Stimulated activated CD4-positive, alpha-beta T cell treated with anti-CD3 and anti-CD28 coated beads, TNF-alpha, amount 100 ng/mL, for 24 hours (primary cell): ENCODE measurements at places on chromosomes 1 and 21.
A peak's percentile ranks its signal among the peaks of the same experiment; 100 is the strongest.

GRCh38 chr1:51924455-51924854 lies 45.9 kb upstream of the NRDC start:
- DNase-seq = peak; percentile 32

GRCh38 chr1:33155877-33156538 lies 25.8 kb downstream of the TRIM62 start:
- no peak for DNase-seq

DNA sequence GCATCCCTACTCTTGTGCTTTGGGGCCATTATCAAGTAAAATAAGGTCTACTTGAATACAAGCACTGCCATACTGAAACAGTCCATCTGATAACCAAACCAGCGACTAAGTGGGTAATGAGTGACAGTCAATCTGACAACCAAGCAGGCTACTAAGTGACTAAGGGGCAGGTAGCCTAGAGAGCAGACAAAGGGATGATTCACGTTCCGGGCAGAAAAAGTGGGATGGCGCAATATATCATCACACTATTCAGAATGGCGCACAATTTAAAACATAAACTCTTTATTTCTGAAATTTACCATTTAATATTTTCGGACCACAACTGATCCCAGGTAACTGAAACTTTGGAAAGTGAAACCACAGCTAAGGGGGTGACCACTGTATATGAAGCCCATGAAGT lies 17.7 kb downstream of the NGF start:
- no peak for DNase-seq

- no peak for DNase-seq
Observed at GRCh38 chr1:61186753-61187152, 104.4 kb downstream of the NFIA start.

DNA sequence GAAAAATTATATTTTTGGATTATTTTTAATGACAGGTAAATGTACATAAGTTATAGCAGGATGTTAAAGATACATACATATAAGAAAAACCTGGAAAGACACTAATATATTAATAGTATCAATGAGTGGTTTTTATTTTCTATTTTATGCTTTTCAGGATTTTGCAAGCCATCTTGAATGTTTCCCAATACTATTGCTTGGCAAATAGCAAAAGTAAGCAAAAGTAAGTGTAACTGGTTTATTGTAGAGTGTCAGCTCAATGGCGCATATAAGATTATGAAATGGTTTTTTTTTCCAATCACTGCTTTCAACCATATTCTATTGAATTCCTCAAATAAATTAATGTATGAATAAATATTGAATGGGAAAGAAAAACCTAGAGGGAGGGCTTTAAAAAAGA lies 36.4 kb downstream of the ZNF684 start:
- DNase-seq = no peak

GRCh38 chr1:151336556-151336955 lies 9.3 kb upstream of the PI4KB start:
- DNase-seq = no peak

DNA sequence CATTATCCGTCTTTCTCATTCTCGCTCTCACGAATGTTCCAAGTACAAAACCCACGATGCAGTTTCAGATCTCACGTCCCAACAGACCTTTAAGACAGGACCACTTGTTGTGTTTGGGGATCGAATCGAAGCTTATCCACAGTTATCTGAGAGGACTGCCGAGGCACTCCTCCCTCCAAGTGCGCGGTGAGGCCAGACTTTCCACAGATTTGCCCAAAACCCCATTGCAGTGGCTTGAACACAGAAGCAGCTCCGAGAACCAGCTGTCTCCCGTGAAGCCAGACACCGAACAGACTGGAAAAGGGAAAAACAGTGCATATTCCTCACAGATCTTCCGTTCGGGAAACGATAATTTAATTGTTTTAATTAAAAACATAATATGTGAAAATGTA lies 46.5 kb upstream of the COL6A2 start:
- no peak for DNase-seq

- DNase-seq = no peak
Observed at GRCh38 chr1:67695963-67696362, 11.0 kb downstream of the GADD45A start.

DNA sequence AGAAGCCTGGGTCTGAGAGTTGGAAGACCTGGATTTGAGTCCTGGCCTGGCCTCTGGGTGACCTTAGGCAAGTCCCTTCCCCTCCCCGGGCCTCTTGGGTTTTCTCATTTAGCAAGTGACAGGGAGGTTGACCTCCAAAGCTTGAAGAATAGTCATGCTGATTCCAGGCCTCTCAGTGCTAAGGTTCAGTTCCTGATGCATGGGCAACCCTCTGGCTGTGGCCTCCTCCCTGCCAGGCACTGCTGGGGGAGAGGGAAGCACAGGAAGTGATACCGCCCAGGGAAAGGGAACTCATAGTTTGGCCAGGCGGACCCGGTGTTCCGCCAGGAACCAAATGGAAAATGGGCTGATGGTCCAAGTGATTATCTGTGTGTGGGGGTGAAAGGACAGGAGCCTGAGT lies 23.6 kb upstream of the WASF2 start:
- no peak for DNase-seq

GRCh38 chr1:26833432-26834405 lies 7.2 kb downstream of the ZDHHC18 start:
- peak; percentile 81 for DNase-seq

- no peak for DNase-seq
Observed at GRCh38 chr1:43034778-43035177, 76.1 kb upstream of the SLC2A1 start.

- DNase-seq = no peak
Observed at GRCh38 chr1:244657421-244657820, 4.5 kb downstream of the DESI2 start.

DNA sequence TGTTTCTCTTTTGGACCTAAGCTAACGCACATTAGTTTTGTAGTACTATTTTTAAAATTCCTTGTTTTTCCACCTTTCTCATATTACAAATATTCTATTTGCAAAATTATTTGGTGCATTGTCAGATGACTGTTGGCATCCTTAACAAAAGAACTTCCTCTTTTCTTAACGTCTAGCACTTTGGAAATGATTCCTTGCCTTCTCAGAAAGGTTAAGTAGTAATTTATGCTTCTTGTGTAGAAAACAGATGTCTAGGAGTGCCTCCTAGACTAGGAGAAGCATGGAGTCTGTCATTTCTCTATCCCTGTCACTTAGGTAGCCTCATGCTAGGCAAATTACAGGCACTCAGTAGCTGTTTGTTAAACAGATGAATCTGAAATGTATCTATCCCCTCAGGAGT lies 64.4 kb downstream of the HSPA13 start:
- no peak for DNase-seq

DNA sequence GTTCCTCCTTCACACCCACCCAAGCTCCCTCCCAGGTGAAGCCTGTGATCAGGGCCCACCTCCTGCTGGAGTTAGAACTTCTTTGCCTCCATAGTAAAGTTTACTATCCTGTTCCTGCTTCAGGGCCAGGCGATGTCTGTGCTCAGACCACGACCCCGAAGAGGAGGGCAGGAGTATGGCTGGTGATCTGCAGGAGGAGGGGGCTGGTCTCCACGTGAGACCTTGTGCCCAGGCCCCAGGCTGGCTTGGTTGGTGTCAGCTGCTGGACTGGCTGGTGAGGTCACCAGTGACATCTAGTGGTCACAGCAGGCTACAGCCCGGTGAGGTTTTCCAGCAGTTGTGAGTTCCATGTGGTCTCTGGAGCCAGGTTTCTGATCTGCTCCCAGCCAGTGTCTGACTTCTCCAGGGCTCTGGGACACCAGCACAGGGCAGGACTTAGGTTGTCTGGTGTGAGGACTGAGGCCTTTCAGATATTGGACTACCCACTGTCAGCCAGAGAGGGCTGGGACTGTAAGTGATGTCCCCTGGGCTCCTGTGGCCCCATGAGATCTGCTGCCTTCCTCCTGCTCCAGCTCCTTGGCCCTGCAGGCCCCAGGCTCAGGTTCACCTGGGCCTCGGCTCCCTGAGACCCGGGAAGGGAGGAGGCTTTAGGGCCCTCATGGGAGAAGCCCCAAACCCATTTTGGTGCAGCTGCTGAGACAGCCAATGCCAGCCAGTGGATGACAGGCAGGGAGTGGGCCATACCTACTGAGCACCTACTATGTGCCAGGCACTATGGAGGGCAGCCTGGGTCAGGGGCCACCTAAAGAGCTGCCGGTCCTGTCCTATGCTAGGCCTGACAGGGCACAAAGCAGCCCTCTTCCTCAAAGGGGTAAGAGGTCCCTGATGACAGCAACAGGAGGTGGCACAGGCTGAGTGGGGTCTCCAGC lies 6.0 kb upstream of the UBL4B start:
- no peak for DNase-seq

- DNase-seq = no peak
Observed at GRCh38 chr1:80925130-80925805, 875.5 kb upstream of the ADGRL2 start.

- no peak for DNase-seq
Observed at GRCh38 chr1:51669272-51669671, 52.4 kb downstream of the OSBPL9 start.

GRCh38 chr1:217141711-217142110 lies 418.5 kb upstream of the ESRRG start:
- DNase-seq = no peak

- no peak for DNase-seq
Observed at GRCh38 chr21:46552274-46552673, 52.6 kb downstream of the S100B start.
